ENCODE measurements at places on chromosomes 4 and X. TPM values are rescaled to one million over a fixed set of nuclear protein-coding genes. Genes with fewer than 3 reads are reported as not detected.

AKAP14 gene
- not detected for total RNA-seq

BMP3 gene
- 21.3 TPM for total RNA-seq

PPP2R2C gene
- total RNA-seq, result 10.1 TPM

KLF3 gene
- total RNA-seq, result 41.8 TPM

PNMA5 gene
- not detected for total RNA-seq

VEGFC gene
- total RNA-seq, result 10.6 TPM

REPS2 gene
- 18.8 TPM for total RNA-seq

COL25A1 gene
- 65.3 TPM for total RNA-seq

GUCY1B1 gene
- 33.1 TPM for total RNA-seq

WDR17 gene
- 37.8 TPM for total RNA-seq

ZXDA gene
- total RNA-seq, result 15.6 TPM

FAM9B gene
- not detected for total RNA-seq

PDLIM3 gene
- 128 TPM for total RNA-seq

RAB40AL gene
- 2.1 TPM for total RNA-seq

NLGN3 gene
- total RNA-seq, result 20.5 TPM

MAMLD1 gene
- total RNA-seq, result 5.6 TPM

WWC2 gene
- total RNA-seq, result 48.1 TPM

PDZD4 gene
- total RNA-seq, result 44.0 TPM

VCX3A gene
- not detected for total RNA-seq

MORC4 gene
- total RNA-seq, result 29.1 TPM

FHIP1A gene
- 32.1 TPM for total RNA-seq

PPP1R2C gene
- total RNA-seq, result not detected

NAP1L5 gene
- 24.5 TPM for total RNA-seq

TMA16 gene
- 46.5 TPM for total RNA-seq

SLC6A14 gene
- total RNA-seq, result 0.99 TPM

ATP2B3 gene
- 3.7 TPM for total RNA-seq

JADE3 gene
- total RNA-seq, result 14.0 TPM

PCDH10 gene
- total RNA-seq, result 19.4 TPM

UGT2B15 gene
- not detected for total RNA-seq

SOD3 gene
- 19.7 TPM for total RNA-seq

FGF2 gene
- 26.3 TPM for total RNA-seq

SHISA3 gene
- total RNA-seq, result 1.5 TPM

ARL9 gene
- total RNA-seq, result 0.99 TPM

HSPA4L gene
- 19.7 TPM for total RNA-seq

MAGT1 gene
- 51.7 TPM for total RNA-seq

AMELX gene
- total RNA-seq, result not detected

NIPAL1 gene
- 35.3 TPM for total RNA-seq

EDA gene
- total RNA-seq, result 9.0 TPM

ANKRD50 gene
- total RNA-seq, result 84.9 TPM

GASK1B gene
- 46.1 TPM for total RNA-seq

RASGEF1B gene
- 140 TPM for total RNA-seq

IL21 gene
- not detected for total RNA-seq

HTN3 gene
- not detected for total RNA-seq

YY2 gene
- 3.2 TPM for total RNA-seq

ARAP2 gene
- 8.7 TPM for total RNA-seq

CXCL11 gene
- total RNA-seq, result not detected

GAGE12F gene
- total RNA-seq, result not detected

Measured in camera-type eye (tissue), 1 donor.